Thoracic aorta (tissue), 2 donors: ENCODE measurements at places on chromosomes 1 and 21.

GRCh38 chr21:39136711-39137110 lies 46.5 kb downstream of the PSMG1 start:
- no peaks in the 10 kb centered on the region for H3K27me3 ChIP-seq
- H3K36me3 ChIP-seq: no peaks in the 10 kb centered on the region
- H3K4me1 ChIP-seq: peaks cover 13% of the 10 kb centered on the region
- no peak overlapping the region for H3K4me3 ChIP-seq

DNA sequence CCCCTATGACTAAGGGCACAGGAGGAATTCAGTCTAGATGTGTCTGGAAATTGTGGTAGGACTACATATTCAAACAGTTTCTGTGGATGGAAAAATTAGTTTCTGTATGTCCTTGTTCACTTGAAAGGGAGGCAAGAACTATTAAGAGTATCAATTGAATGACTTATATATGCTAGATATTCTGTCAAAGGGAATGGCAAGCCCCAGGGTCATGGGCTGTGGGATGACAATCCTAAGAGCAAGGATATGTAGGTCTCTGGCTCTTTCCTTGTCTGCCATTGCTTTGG lies 383.5 kb upstream of the B3GALT2 start:
- no peak overlapping the region for H3K27ac ChIP-seq
- DNase-seq: no peak
- no peaks in the 10 kb centered on the region for H3K36me3 ChIP-seq
- H3K27me3 ChIP-seq: no peaks in the 10 kb centered on the region
- H3K4me3 ChIP-seq: no peak overlapping the region

DNA sequence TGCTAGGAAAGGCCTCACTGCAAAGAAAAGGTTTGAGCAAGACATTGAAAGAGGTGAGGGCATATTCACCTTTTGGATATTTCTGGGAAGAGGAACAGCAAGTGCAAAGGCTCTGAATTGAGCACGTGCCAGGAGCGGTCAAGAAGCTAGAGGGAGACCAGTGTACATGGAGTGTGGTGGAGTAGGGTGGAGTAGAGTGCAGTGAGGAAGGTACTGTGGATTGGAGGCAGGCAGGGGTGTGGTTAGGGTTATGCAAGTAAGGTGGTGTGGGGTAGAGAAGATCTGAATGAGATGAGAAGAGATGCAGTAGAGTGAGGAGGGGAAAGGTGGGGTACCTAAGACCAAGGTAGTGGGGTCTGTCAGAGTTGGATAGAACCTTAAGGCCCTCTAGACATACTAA lies 119.6 kb downstream of the OMA1 start:
- no peak for DNase-seq
- no peaks in the 10 kb centered on the region for H3K27me3 ChIP-seq
- no peaks in the 10 kb centered on the region for H3K36me3 ChIP-seq
- H3K27ac ChIP-seq: no peak overlapping the region
- H3K4me3 ChIP-seq: no peak overlapping the region
- no peaks in the 10 kb centered on the region for H3K4me1 ChIP-seq

- H3K27ac ChIP-seq: no peak overlapping the region
- no peaks in the 10 kb centered on the region for H3K27me3 ChIP-seq
- no peaks in the 10 kb centered on the region for H3K36me3 ChIP-seq
- H3K4me1 ChIP-seq: no peaks in the 10 kb centered on the region
- no peak for DNase-seq
Measured at GRCh38 chr21:25626757-25627156, 12.3 kb upstream of the JAM2 start.

- DNase-seq: no peak
- H3K27ac ChIP-seq: peak overlapping the region; percentile 67
- H3K4me3 ChIP-seq: no peak overlapping the region
- no peaks in the 10 kb centered on the region for H3K4me1 ChIP-seq
Measured at GRCh38 chr1:229003233-229004031, 267.5 kb upstream of the RAB4A start.
